ENCODE measurements at places on chromosomes 12 and 14.

DNA sequence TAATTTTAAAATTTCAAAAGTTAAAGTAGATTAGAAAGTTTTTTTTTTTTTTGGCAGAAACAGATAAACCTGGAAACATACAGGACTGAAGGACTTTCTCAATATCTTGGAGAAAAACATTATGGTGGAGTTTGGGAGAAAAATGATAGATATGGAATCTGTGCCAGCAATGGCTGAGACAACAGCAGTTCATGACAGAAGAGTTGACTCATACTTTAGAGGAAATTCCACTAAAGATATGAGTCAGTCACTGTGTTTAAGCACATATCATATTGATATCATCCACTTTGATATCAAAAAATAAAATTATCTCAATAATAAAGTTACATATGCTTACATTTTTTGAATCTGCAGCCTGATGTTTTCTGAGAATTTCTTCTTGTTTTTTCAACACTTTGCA, 193.9 kb upstream of the OR4E1 start:
- peak; percentile 19 for DNase-seq

DNA sequence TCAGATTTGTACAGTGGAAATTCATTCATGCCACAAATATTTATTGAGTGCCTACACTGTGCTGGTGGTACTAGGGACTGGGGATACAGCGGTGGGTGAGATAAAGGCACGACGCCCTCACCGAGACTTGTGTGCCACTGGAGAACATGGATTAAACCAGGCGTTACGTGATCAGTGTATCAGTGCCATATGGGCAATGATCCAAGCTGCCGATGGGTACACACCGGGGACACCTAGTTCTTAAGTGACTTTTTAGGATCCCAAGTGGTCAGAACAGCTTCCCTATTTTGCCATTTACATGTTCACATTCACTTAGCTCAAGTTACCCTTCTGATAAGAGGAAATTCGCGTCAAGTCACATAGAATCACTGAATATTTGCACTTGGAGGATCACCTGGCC, 236.7 kb downstream of the CACNA1C start:
- no peak for DNase-seq

DNA sequence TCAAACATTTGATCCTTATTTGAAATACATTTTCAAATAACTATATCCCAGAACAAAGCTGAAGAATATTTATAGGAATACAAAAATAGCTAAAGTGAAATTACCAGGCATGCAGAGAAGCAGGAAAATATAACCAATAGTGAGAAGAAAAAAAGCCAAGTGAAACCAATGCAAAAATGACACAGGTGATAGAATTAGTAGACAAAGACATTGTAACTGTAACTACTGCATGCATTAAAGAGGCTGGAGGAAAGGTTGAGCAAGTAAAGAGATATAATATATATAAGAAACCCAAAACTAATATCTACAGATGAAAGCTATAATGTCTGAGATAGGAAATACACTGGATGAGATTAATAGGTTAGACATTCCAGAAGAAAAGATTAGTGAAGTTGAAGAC, 49.2 kb upstream of the PRPF39 start:
- no peak for DNase-seq

GRCh38 chr12:26196421-26196716, 996 bp downstream of the SSPN start:
- DNase-seq, result no peak

DNA sequence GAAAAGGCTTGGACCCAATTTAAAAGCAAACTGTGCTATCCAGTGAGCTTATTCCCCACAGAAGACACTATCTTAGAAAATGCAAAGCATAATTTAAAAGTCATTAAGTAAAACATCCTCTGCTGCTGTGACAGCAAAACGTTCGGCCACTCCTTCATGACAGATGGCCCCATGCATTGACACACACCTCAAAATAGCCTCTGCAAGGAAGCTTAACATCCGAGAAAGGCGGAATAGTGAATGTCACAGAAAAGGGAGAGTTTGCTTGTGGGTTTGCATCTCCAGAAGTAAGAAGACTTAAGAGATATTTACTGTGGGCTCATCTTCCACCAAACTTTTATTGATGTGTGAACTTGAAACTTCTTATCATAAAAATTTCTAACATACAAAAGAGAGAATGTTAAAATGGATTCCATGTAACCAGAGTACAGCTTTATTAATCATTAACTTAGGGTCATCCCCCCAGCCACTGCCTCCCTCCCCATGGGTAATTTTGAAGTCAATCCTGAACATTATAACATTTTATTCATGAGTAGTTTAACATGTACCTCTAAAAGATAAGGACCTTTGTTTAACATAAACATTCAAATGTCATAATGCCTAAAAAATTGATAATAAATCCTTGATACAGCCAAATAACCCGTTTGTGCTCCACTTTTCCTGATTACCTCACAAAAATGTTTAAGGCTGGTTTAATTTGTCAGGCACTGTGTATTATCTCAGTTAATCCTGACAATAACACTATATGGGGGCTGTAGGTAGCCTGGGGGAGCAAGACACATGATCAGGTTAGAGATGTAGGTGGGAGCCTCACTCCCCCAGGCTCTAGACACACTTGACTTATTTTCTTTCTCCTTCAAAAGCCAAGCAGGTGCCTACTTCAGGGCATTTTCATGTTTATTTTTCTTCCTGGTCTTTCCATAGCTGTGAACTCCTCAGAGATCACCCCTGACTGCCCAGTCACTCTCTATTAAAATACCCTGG, 119.7 kb upstream of the TMCC3 start:
- no peak for DNase-seq

- no peak for DNase-seq
Observed at GRCh38 chr12:120264086-120264903, 1.2 kb downstream of the PXN start.

GRCh38 chr12:24679126-24679525, 269.8 kb downstream of the BCAT1 start:
- DNase-seq, result peak; percentile 28

DNA sequence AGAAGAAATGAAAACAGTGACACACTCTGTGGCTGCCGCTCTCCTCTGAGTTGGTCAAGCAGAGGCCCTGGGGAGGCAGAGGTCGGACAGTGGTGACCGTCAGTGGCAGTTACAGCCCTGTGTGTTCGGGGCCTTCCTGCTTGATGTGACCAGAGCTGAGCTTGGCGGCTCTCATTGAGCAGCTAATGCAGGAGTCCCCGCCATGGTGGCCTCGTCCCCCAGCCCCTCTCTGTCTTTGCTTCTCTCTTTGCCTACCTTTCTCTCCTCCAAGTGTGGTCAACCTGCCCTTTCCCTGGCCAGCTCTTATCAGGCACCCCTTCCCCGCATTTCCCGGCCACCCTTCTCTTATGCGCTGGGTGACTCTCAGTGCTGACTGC, 362.8 kb downstream of the CACNA1C start:
- no peak for DNase-seq

GRCh38 chr14:22597265-22597664, 835 bp upstream of the ABHD4 start:
- DNase-seq, result no peak

DNA sequence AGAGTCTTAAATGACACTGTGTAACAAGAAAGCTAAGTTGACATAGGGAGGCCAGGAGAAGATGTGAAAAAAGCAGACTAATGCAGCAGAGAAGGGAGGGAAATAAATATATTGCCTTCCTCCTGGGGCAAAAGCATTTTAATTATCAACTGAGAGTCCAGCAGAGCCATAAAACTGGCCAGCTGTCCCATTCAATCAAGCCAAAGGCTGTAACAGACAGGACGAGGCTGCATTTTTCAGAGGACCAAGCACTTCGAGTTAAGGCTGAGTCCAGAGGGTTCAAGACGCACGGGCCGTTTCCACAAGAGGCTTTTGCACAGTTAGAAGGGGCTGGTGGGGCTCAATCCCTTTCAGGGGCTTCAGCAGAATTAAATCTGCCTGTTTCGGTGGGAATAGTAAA, 20.4 kb downstream of the MAP3K9 start:
- DNase-seq, result no peak
